Small intestine (tissue), 16 donors: ENCODE measurements at places on chromosomes 16 and 17.
A peak's percentile ranks its signal among the peaks of the same experiment; 100 is the strongest.

GRCh38 chr17:82205720-82206508 lies 6.7 kb downstream of the CCDC57 start:
- peak overlapping the region; percentile 85 for H3K27ac ChIP-seq
- H3K4me3 ChIP-seq: no peak overlapping the region
- peaks cover 14% of the 10 kb centered on the region for H3K4me1 ChIP-seq
- H3K27me3 ChIP-seq: no peaks in the 10 kb centered on the region
- H3K36me3 ChIP-seq: no peaks in the 10 kb centered on the region

DNA sequence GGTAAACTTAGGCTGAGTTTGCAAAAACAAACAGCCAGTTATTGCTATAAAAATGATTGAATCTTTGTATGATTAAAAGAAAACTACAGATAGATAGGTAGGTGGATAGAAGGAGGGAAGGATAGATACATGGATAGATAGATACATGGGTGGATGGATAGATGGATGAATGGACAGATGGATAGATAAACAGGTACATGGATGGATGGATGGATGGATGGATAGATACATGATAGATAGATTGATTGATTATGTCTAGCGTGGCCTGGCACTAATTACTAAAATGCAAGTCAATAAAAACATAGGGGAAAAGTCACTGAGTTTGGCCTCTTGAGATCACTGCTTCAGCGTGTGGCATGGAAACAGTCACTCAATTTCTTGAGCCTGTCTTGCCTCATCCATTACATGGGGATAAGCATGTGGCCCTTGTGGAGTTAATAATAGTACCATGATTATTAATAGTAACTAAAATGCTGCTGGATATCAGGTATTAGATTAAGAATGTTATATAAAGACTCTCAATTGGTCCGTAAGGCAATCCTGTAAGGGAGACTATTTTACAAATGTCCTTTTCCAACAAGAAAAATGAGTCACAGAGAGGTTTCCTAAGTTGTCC lies 184.9 kb downstream of the HS3ST3A1 start:
- DNase-seq: no peak
- H3K4me3 ChIP-seq: no peak overlapping the region
- no peak overlapping the region for H3K27ac ChIP-seq
- no peaks in the 10 kb centered on the region for H3K36me3 ChIP-seq
- peaks cover 22% of the 10 kb centered on the region for H3K4me1 ChIP-seq

GRCh38 chr17:37884516-37884915 lies 39.7 kb upstream of the TBC1D3K start:
- H3K36me3 ChIP-seq: no peaks in the 10 kb centered on the region
- no peak overlapping the region for H3K27ac ChIP-seq
- H3K4me3 ChIP-seq: no peak overlapping the region
- no peaks in the 10 kb centered on the region for H3K27me3 ChIP-seq
- H3K4me1 ChIP-seq: no peaks in the 10 kb centered on the region
- DNase-seq: peak; percentile 2

DNA sequence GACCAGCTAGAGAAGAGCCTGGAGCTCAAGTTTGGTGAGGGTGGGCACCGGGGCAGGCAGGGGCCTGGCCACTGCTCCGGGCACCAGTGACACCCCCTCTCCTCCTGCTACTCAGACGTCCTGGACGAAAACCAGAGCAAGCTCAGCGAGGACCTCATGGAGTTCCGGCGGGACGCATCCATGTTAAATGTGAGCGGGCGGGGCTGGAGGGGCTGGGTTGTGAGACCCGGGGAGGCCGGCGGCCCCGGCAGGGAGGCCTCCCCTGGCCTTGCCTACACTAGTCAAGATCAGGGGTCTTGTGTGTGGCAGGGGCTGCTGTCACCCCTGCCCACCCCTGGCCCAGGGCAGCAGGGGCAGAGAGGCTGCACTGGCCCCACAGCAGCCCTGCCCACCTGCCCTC lies 17.8 kb downstream of the TRAF7 start:
- no peaks in the 10 kb centered on the region for H3K27me3 ChIP-seq
- H3K36me3 ChIP-seq: peaks cover 93% of the 10 kb centered on the region
- no peak overlapping the region for H3K27ac ChIP-seq
- H3K4me1 ChIP-seq: no peaks in the 10 kb centered on the region
- DNase-seq: no peak
- H3K4me3 ChIP-seq: no peak overlapping the region

- no peaks in the 10 kb centered on the region for H3K36me3 ChIP-seq
- no peak for DNase-seq
- no peaks in the 10 kb centered on the region for H3K27me3 ChIP-seq
- H3K4me3 ChIP-seq: no peak overlapping the region
- H3K4me1 ChIP-seq: no peaks in the 10 kb centered on the region
Measured at GRCh38 chr16:82138478-82139285, 31.3 kb downstream of the MPHOSPH6 start.

DNA sequence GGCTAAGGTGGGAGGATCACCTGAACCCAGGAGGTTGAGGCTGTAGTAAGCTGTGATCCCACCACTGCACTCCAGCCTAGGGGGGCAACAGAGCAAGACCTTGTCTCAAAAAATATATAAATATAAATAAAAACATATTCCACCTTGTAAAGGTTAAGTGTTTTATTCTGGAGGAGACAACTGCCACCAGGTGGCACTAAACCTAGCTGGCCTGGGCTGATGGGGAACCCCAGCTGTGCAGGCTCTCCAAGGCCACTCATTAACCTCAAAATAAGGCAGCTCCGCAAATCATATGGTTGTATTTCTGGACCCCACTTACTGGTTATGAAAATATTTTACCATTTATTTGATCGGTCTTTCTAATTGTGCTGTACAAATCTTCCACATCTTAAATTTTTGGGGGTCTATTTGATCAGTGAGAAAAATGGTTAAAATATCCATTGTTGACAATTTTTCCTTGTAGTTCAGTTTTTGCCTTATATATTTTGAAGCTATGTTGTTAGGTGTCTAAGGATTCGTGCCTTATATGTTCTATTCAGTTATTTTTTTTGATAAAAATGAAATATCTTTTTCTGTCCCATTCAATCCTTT lies 8.5 kb upstream of the ICAM2 start:
- peak; percentile 78 for DNase-seq
- no peak overlapping the region for H3K4me3 ChIP-seq

DNA sequence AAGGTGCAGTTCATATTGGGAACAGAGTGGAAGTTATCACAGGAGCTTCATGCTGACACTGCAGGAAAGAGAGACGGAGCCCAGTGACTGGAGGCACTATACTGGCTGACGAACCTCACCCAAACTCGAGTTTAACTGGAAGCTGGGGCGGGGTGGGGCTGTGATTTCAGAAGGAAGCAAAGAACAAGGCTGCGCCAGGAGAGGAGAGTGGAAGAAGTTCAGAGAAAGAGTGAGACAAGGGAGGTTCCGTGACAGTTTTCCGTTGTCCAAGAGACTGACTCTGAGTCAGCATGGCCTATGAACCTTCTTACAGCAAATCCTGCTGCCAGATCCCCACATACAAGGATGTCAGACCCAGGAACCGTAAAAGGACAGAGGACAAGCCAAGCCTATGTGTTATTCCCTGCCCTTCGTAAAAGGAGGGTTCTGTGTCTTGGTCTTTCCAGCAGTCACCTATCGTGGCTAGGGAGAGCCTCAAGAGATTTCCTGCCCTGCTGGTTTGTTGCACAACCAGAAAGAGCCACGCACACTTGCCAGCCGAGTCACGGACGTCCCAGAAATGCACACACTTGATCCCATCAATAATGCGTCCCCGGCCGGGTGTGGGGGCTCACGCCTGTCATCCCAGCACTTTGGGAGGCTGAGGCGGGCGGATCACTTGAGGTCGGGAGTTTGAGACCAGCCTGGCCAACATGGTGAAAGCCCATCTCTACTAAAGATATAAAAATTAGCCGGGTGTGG lies 5.1 kb downstream of the PITPNA start:
- peaks cover 40% of the 10 kb centered on the region for H3K4me1 ChIP-seq
- DNase-seq: peak; percentile 69

- no peak for DNase-seq
- H3K4me1 ChIP-seq: peaks cover 19% of the 10 kb centered on the region
- H3K27ac ChIP-seq: peak overlapping the region; percentile 83
- no peak overlapping the region for H3K4me3 ChIP-seq
- no peaks in the 10 kb centered on the region for H3K27me3 ChIP-seq
- H3K36me3 ChIP-seq: no peaks in the 10 kb centered on the region
Measured at GRCh38 chr16:68472581-68472980, 24.3 kb upstream of the SMPD3 start.

- DNase-seq: no peak
- H3K27me3 ChIP-seq: no peaks in the 10 kb centered on the region
- no peak overlapping the region for H3K4me3 ChIP-seq
- H3K4me1 ChIP-seq: no peaks in the 10 kb centered on the region
- H3K36me3 ChIP-seq: no peaks in the 10 kb centered on the region
Measured at GRCh38 chr16:7103056-7103455, 229.6 kb upstream of the RBFOX1 start.

DNA sequence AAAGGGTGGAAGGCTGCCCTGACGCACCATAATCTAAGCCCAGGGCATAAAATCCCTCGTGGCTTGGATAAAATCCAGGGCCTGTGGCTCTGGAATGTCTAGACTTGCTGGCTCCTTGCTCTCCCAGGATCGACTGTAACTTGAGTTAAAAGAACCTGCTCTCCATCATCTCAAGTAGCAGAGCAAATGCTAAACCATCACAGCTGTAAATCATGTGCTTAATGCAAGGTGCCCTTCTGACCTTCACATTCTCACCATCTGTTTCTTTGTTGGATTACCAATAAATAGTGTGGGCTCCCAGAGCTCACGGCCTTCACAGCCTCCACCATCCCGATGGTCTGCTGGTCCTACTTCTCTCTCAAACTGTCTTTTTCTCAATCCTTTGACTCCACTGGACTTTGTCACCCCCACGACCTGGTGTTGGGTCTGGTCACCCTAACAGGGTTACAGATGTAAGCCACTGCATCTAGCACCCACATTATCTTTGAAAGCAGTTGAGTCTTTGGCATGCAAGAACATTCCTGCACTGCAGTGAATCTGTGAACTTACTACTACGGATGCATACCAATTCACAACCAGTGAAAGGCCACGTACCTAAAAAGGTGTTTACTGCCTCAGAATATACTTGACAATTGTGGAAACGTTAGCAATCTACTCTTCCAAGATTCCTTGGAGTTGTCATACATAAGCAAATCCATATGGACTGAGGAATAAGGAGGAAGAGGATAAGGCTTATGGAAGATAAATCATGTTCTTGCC lies 15.3 kb downstream of the RSL1D1 start:
- peak; percentile 48 for DNase-seq
- H3K4me1 ChIP-seq: no peaks in the 10 kb centered on the region
- peaks cover 24% of the 10 kb centered on the region for H3K36me3 ChIP-seq
- no peak overlapping the region for H3K27ac ChIP-seq

DNA sequence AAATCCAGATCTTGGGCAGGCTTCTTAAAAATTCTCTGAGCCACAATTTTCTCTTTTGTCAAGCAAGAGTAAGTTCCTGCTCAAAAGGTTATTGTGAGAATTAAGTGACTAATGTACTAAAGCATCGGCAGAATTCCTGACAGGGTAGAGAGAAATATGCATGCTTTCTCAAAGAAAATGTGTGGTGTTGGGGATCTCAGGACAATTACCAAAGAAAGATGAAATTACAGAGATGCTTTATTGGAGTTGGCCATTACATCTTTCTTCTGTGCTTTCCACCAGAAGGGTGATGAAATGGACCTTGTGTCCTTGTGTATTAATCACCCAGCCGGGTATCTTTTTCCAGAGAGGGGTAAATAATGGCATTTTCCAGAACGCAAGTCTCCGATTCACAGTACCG lies 1.7 kb upstream of the USP43 start:
- peaks cover 8% of the 10 kb centered on the region for H3K27me3 ChIP-seq
- H3K4me1 ChIP-seq: peaks cover 8% of the 10 kb centered on the region
- H3K36me3 ChIP-seq: no peaks in the 10 kb centered on the region
- H3K27ac ChIP-seq: no peak overlapping the region
- H3K4me3 ChIP-seq: no peak overlapping the region
- no peak for DNase-seq

- peaks cover 3% of the 10 kb centered on the region for H3K4me1 ChIP-seq
- peaks cover 8% of the 10 kb centered on the region for H3K36me3 ChIP-seq
Measured at GRCh38 chr16:28212532-28212873, 738 bp upstream of the XPO6 start.

DNA sequence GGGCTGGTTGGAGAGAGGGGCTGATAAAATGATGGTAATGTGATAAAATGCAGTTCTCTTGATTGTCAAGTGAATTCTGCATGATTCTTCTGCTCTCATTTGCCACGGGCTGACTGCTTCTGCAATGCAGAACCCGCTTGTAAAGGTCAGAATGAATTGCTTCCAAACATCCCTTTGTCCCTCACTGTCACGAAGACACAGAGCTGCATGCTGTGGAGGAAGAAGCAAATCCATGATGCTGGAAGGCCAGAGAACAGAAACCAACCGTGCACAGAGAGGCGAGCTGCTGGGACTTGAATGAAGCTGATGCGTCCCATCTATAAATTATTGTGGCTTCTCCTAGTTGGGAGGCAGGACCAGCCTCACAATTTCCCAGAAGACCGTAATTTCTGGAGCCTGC lies 171.6 kb downstream of the PRKCB start:
- no peaks in the 10 kb centered on the region for H3K36me3 ChIP-seq
- no peak overlapping the region for H3K4me3 ChIP-seq
- no peak overlapping the region for H3K27ac ChIP-seq
- no peaks in the 10 kb centered on the region for H3K27me3 ChIP-seq
- H3K4me1 ChIP-seq: no peaks in the 10 kb centered on the region
- no peak for DNase-seq

DNA sequence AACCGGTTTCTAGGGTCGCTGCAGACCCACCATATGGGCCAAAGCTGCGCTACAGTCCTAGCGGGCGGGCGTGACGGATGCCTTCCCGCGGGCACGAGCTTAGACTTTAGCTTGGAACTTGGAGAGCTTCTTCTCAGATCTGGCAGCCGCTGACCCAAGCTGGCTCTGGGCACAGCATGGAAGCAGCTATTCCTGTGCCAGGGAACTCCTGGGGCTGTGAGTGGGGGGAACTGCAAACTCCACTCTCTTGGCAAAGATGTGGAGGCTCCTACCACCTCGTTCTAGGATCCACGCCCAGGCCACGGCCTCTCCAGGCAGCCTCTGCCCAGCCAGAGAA lies 8.8 kb downstream of the FAAP100 start:
- no peaks in the 10 kb centered on the region for H3K27me3 ChIP-seq
- H3K4me1 ChIP-seq: no peaks in the 10 kb centered on the region
- H3K36me3 ChIP-seq: peaks cover 7% of the 10 kb centered on the region
- H3K27ac ChIP-seq: no peak overlapping the region
- no peak for DNase-seq

- H3K27me3 ChIP-seq: no peaks in the 10 kb centered on the region
- DNase-seq: no peak
- H3K36me3 ChIP-seq: no peaks in the 10 kb centered on the region
- no peak overlapping the region for H3K27ac ChIP-seq
- no peak overlapping the region for H3K4me3 ChIP-seq
Measured at GRCh38 chr17:55434721-55435120, 13.1 kb upstream of the MMD start.

DNA sequence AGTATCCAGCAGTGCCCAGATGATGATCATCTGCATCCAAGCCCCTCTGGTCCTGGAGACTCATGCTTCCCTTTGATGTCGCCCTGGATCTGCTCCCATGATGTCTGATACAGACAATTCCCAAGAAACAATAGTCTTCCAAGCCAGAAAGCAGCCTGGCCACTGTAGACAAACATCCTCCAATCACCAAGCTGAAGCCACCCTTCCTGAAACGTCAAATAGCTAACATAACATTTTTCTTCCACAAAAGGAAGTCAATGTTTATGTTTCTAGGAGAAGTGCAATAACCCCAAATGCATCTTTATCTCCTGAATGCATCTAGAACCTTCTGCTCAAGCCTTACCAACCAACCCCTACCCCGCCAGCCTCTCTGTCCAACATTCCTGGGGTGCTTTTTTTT lies 1.2 kb upstream of the DPEP2 start:
- no peak for DNase-seq
- no peak overlapping the region for H3K4me3 ChIP-seq
- peak overlapping the region; percentile 80 for H3K27ac ChIP-seq
- H3K4me1 ChIP-seq: no peaks in the 10 kb centered on the region
